ENCODE measurements at places on chromosomes 6 and 20.

GRCh38 chr20:16419138-16419715 is 154.0 kb downstream of the KIF16B start:
- no peak for DNase-seq

- no peak for DNase-seq
Observed at GRCh38 chr20:58891718-58892140, 39.2 kb downstream of the GNAS start.

- DNase-seq: no peak
Observed at GRCh38 chr20:35297740-35298139, 5.5 kb upstream of the FAM83C start.

DNA sequence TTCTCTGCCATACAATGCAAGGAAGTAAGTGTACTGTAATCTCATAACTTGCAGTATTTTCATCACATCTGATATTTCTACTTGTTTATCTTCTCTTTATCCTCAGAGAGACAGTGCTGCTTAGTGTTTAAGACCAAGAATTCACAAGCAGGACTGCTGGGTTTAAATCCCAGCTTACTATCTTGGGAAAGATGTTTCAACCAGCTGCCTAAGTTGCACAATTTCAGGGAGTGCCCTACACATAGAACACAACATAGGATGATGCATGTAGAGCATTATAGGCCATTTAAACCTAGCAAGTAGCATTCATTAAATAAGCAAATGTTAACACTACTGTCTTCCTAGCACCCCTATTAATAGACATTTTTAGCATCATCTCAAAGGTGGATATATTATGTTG is 205.2 kb upstream of the CEP162 start:
- DNase-seq: no peak

DNA sequence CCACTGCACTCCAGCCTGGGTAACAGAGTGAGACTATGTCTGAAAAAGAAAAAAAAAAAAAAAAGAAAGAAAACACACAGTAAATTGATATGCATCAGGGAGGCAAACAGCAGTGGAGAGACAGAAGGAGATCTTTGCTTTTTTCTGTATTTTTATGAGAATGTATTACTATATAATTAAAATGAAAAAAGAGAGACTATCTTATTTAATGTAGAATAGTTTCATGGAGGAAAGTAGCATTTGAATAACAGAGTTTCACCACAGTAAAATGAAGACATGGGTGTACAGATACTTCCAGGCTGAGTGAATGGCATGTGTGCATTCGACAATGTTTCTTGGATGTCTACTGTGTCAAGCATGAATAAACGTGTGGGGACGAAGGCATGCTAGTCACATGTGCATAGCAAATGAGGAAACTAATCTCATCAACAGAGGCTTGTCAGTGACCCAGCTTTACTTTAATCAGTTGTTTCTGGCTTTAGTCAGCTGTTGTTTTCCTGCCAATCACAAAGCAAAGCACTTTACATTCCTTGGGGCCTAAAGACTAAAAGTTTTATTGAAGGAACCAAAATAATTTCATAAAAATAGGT is 55.5 kb upstream of the ARMH2 start:
- DNase-seq: no peak

Data from stromal cell of bone marrow (primary cell).